Mammary epithelial cell (primary cell): ENCODE measurements at places on chromosomes 3 and 15.

DNA sequence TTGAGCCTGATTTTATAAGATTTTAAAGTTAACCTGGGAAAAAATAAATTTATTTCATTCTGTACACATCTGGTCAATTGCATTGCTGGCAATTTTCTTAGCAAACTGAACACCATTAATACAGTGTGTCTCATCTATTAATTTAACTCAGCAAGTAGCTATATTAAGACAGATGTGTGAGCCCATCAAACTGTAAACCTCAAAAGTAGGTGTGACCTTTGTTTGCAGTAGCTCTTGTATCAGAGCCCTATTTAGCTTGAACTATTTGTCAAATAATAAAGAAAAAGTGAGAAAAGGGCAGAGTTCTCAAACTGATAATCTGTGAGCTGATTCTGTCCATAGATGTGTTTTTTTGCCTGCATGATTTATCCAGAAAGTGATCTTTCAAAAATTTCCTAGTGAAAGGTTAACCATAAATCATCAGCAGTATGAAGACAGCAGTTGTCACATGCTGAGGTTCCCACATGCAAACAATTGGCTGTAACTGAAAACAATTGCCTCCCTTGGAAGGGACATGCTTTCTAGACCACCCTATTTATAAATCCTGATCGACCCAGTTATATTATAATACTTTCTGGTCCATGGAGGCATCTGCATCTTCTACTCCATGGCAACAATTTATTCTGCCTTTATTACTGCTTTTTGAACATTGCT is 646.5 kb downstream of the NSUN3 start:
- no peak for DNase-seq

GRCh38 chr3:27503526-27503925 is 19.3 kb upstream of the SLC4A7 start:
- DNase-seq, result peak; percentile 17

DNA sequence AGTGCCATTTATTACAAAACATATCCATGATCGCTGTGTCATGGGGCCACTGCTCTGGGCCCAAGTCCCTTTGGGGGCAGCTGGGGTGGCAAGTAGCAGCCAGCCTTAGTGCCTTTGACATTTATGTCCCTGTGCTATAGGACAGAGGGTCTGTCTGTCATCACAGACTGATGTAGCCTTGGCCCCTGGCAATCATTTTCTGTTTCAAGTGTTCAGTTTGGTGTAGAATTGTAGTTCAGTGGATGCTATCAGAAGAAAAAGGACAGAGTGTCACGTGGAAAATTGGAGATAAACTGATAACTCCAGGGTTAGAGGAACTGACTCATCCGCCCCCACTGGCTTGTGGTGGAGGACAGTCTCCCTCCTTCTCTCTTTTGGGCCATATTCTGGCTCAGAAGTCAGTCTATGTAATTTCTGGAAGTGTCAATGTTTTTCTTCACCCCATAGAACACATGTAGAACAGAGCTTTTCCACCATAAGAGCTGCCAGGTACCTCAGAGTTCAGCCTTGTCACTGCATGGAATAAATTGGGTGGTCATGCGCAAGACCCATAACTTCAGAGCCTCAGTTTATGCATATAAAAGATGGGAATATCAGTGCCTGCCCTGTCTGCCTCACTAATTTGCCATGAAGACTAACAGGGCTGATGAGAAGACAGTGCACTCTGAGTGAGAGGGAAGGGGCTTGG is 4.5 kb upstream of the MRPS22 start:
- no peak for DNase-seq

- no peak for DNase-seq
These were observed 111.2 kb upstream of the STT3B start for GRCh38 chr3:31421314-31422048.

GRCh38 chr3:126550488-126551051 is 8.2 kb downstream of the C3orf22 start:
- DNase-seq, result no peak

DNA sequence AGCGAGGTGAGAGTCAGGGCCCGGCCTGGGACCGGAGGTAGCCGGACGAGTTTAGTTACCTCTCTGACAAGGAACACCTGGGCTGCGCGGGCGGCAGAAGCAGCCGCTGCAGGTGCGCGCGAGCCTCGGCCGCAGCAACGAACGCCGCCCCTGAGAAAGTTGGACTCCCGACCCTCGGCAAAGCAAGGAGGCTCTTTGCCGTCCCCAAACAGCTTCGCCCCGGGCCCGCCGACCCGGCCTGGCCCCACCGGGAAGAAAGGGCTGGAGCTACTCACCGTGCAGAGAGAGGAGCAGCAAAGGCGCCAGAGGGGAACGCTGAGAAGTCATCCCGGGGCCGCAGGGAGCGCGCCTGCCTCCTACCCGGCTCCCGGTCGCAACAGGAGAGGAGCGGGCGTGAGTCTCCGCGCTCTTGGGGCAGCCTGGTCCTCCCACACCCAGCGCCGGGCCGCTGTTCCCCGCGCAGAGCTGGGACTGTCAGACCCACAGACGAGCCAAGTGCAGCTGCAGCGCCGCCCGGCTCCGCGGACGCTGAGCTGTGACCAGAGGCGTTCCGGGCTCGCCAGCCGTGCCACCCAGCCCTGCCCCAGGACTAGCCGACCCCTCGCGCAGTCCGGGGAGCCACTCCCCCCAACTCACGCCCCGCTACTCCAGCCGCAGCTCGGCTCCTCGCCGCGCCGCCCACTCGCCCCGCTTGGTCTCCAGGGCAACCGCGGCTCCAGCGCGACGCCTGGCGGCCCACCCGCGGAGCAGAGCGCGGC is at the start of gene IGSF11:
TSS of gene IGSF11 (minus strand) at position 591 of the 758 bp plus-strand sequence. CDS start at position 327, 264 bp downstream.
- peak; percentile 40 for DNase-seq

- no peak for DNase-seq
These were observed 82.7 kb upstream of the CHD2 start for GRCh38 chr15:92817339-92817886.

DNA sequence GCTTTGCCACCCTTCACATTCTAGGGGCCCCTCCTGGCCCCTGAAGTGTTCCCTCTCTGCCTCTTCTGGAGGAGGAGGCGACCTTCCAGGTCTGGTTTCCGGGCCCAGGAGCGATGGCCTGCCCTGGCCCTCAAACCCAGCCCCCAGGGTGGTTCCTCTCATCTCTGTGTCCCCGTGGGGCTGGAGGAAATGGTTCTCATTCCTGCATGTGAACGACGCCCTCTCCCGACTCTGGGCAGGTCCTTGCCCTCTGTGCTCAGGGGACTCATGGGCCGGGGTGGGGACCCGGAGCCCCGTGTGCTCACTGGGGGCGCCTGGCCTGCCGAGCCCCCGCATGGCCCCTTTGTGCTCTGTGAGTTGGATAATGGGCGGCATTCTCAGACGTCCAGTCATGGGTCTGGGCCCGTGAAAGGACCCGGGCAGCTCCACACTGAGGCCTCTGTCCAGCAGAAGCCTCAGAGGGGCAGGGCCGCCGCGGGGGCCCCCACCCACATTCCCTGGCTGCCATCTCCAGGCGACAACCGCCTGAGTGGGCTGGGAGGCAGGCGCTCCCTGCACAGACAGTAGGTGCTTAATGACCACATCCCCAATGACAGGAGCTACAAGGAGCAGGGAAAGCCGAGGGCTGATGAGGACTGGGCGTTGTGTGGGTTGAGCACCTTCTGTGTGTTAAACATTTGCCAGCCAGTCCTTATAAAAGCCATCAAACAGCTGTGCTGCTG is 5.5 kb upstream of the PLXND1 start:
- no peak for DNase-seq

DNA sequence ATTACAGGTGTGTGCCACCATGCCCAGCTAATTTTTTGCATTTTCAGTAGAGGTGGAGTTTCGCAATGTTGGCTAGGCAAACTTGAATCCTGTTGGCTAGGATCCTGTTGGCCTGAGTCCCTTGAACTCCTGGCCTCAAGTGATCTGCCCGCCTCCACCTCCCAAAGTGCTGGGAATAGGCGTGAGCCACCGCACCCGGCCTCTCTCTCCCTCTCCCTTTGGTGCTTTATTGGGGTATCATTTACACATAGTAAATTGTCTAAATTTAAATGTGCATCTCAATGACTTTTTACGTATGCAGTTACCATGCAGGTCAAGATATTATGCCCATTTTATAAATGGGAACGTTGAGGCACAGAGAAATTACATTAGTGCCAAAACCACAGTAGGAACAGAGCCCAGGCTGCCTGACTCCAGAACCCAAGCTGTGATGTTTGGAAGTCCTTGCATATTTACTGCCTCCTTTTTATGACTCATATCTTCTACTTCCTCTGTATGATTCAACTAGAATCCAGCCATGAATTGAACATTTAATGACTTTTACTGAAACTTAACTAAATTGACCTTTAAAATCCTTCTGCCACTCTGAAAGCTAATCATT is 34.0 kb upstream of the RPP14 start:
- peak; percentile 70 for DNase-seq

DNA sequence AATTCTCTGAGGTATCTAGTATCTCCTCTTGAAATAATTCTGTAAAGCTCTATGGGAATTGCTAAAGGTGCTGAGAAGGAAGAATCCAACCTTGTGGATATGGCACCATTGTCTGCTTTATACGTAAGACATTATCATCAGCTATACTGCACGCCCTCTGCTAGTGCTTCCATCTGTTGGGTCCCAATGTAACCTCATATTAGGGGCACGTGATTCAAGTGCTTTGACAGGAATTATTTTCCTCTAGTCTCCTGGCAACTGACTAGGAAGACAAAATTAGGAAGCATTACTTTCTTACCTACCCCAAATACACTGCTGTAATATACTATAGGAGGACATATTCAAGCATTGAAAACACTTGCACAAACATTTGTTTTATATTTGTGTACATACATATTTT is 24.0 kb downstream of the COPS2 start:
- DNase-seq, result no peak

GRCh38 chr3:68945225-68945624 is 12.9 kb upstream of the TAFA4 start:
- DNase-seq, result no peak

- peak; percentile 89 for DNase-seq
These were observed 33.8 kb upstream of the GREM1 start for GRCh38 chr15:32683906-32684584.

GRCh38 chr15:71811036-71811736 is 832 bp downstream of the NR2E3 start:
- DNase-seq, result no peak

DNA sequence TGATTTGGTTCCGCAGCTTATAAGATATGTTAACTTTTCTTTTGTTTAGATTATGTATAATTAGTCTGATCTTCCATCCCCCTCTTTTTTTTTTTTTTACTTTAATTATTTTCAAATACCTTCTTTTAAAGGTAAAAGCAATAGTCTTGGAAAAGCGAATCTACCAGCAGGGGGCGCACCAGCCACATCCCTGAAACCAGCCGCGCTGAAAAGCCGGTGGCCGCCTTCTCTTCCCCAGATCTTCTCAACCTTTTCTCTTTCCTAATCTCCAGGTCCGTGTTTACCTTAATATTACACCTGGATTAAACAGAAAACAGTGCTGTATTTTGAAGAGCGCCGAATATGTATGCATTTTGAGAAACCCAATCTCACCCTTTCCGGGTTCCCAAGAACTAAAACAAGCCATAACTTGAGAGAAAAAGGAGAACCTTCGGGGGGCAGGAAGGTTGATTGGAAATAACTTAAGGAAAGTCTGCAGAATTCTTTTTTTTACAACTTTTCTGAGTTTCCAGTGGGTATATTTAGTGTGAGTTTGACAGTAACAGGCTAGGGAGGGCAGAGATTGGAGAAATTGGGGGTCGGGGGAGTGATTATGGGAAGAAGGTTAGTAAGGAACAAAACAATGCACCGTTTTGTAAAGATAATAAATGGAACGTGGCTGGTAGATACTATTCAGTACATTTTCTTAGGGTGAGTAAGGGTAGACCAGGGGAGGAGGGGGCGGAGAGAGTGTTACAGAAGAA is 2.0 kb upstream of the SOX2 start:
- DNase-seq, result peak; percentile 40

GRCh38 chr3:46096336-46096735 is 69.1 kb upstream of the XCR1 start:
- DNase-seq, result no peak

DNA sequence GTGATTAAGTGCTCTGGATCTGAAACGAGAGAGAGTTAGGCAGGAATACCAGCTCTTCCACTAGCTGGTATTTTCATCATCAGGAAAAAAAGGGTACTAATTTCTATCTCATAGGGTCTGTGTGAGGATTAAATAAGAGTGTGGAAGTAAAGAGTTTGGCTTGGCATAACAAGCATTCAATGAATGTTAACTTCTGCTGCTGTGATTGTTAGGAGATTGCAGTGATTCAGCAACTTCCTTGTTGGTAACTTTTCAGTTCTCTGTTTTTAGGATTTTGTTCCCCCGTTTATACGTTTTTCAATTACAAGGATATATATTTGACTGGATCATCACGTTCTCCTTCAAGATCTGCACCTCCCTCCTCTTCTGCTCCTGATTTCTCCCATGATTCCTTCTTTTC is 65.9 kb upstream of the MYO5C start:
- DNase-seq, result no peak

GRCh38 chr15:84772031-84772430 is 23.6 kb downstream of the ZNF592 start:
- no peak for DNase-seq

- DNase-seq, result no peak
These were observed 80.7 kb downstream of the ABI3BP start for GRCh38 chr3:100912571-100912970.

DNA sequence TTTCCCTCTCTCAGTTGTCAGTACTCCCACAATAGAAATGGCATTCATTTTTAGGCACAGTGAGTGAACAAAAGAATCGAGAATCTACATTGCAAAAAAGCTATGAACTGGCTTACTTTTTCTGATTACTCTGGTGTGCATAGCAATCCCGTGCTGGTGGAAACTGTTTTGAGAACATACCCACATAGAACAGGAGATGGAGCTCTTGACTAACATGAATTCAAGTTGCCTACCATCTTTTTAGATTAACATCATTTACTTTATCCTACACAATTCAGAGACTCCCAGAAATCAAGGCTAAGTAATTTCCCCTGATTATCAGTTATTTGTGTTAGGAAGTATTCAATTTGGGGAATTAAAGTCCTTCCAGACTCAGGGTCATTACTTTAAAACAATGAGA is 326.6 kb downstream of the ARPP21 start:
- DNase-seq, result peak; percentile 14

DNA sequence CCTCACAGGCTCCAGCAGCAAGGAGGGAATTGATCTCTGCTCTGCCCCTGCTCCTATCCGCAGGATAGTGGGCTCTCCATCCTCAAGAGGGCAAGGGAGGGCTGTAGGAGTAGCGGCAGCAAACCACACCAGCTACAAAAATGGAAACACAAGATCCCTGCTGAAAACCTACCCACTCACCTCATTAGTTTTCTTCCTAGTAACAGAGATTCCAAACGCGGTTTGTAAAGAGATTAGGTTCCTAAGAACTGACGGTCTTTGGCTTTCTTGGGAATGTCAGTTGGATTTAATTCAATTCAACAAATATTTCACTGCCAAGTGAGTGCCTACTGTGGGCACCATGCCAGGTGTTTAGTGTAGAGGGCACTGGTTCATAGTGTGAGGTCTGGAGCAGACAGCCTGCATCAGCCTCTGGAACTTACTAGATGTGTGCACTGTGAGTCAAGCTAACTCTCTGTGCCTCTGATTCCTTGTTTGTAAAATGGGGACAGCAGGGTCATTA is 84.7 kb downstream of the MRPL46 start:
- DNase-seq, result peak; percentile 13
